Activated CD8-positive, alpha-beta memory T cell treated with anti-CD3 and anti-CD28 coated beads for 1 hour (primary cell): ENCODE measurements at places on chromosomes 13 and 19.
A peak's percentile ranks its signal among the peaks of the same experiment; 100 is the strongest.

DNA sequence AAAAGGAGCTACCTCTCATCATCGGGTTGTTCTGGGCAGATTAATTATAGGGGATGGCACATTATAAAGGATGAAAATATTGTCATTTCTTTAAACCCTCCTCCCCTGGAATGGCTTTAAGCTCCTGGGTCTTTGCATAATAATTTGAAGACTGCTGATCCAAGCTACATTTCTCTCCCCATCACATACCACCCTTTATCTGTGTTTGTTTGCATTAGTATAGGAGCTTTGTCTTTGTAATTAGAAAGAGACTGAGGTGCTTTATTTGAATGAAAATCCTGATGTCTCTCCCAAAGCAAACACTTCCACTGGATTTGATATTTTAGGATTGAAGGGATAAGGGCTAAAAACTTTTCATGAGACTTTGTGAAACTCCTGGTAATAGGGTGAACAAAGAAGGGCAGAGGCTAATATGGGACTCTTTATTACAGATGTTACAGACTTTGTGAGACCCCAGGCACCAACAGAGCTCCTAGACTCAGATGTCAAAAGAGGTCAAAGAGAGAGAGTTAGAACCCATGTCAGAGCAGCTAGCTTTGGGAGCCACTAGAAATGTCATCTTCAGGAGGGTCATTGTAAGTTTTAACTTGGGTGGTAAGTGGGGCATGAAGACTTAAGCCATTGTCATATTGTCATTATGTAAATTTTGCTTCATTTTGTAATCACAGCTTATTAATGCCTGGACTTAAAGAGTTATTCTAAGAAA lies 75.3 kb upstream of the RXFP2 start:
- no peak for DNase-seq

- DNase-seq = no peak
Measured at GRCh38 chr19:53958823-53959757, 3.6 kb upstream of the CACNG8 start.

GRCh38 chr13:114128624-114129522 lies 3.5 kb downstream of the RASA3 start:
- DNase-seq = peak; percentile 87

DNA sequence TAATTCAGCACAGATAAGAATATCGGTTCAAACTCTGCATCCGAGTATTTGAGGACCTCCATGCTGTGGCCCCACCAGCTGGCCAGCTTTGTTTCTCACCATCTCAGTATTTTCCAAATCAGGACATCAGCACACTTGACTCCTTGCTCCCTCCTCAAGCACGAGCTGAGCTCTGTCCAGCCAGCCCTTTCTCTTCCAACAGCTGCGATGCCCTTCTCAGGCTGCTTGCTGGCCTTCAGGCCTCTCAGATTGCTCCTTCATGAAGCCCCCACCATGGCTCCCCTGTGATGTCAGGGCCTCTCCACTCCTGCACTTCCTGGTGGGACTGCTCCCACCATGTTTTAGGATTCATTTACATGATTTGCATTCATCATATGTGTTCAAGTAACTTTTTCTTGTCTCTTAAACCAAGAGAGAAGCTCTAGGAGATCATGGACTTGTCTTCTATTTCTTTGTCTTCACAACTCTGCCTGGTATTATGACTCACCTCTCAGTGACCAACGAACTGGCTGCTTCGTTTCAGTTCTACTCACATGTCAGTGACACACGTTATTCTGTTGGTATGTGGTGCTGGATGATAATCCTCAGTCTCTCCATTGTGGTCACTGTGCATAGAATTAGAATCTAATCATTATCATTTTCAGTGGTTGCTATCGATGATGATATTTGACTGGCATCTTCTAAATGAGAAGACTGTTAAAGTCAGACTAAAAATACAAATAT lies 471.7 kb downstream of the EFNB2 start:
- no peak for DNase-seq

- no peak for DNase-seq
Measured at GRCh38 chr13:112941349-112941748, 27.7 kb upstream of the MCF2L start.

GRCh38 chr19:32368787-32369186 lies 23.4 kb downstream of the ZNF507 start:
- DNase-seq = no peak

DNA sequence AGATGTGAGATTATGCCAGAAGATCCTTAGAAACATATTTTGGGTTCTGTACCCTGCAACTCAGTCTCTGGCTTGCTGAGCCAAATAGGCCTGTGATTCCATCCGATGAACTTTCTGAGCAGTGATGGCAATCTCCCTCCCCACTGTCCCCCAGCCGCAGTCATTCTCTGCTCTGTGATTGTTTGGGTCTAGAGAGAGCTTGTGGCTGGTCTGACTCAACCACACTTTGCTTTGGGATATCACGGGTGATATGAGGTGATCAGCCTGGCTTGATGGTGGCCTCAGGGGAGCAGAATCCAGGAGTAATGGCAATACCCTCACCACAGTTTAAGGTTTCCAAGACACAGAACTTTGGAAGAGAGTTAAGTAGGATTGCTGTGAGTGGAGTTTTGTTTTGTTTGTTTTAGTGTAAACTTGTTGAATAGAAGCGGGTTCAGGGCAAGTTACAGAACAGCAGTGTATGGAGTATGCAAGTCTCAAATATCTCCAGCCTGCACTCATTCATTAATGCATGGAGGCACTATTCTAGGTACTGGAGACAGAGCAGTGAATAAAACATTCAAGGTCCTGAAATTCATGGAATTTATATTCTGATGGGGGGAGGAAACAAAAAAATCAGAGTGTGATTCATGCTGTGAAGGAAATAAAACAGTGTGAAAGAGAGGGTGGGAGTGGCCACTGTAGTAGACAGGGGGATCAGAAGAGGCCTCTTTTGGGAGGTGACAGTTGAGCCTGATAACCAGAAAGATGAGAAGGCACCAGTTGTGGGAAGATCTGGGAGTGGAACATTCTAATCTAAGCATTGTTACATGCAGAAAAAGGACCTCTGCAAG lies 5.3 kb downstream of the SAMD4B start:
- DNase-seq = no peak

DNA sequence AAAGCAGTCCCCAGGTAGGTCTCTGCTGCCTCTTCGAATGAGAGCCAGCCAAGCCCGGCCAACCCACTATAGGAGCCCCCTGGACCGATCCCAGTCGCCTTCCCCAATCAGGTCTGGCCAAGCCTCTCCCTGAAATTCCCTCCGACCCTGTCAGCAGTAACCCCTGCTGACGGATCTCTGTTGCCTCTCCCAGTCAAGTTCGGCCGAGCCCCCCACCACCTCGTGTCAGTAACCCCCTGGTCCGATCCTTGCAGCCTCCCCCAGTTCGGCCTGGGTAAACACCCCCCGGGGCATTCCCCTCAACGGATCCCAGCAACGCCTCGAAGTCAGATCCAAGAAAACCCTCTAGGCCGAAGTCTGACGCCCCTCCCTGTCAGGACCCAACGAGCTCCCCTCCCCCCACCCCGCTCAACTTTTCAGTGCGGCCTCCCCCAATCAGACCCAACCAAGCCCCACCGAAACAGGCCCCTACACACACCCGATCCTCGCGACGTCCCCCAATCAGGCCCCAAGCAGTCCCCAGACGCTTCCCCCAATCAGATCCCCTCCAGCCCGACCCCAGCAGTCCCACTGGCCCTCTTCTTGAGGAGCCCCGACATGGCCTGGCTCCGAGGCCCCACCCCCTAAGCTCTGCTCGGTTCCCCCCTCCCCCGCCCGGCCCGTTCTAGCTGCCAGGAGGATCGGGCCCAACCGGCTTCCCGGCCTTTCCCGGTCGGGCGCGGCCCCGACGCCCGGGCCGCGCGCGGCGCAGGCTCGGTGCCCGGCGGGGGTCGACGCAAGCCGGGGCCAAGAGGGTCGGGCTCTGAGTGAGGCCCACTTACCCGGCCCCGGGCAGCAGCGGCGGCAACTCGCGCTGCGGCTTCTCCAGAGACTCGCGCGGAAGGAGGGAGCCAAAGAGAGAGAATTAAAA lies 1.8 kb downstream of the TNPO2 start:
- no peak for DNase-seq

- DNase-seq = no peak
Measured at GRCh38 chr19:48623556-48624066, 4.3 kb downstream of the SPHK2 start.

DNA sequence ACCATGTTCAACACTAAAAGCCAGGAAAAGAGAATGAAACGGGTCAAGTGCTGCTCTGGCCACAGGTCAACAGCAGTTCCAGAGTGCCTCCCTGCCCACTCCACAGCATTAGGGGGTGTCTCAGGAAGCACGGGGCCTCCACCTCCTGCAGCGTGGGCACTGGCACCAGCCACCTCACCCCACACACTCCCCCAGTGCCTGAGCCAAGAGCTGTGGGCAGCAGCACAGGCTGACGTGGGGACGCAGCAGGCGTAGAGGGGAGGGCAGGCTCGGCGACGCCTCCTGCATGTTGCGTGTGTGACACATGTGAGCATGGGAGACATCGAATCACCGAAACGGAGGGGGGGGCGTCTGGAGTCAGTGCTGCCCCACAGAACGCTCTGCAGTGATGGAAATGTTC lies 21.4 kb upstream of the TMEM160 start:
- no peak for DNase-seq

GRCh38 chr13:69035771-69036170 lies 1071.9 kb upstream of the ATXN8OS start:
- no peak for DNase-seq

GRCh38 chr13:33125821-33126570 lies 109.8 kb downstream of the KL start:
- DNase-seq = no peak

- no peak for DNase-seq
Measured at GRCh38 chr13:104683789-104684188, 1617.6 kb upstream of the SLC10A2 start.

- no peak for DNase-seq
Measured at GRCh38 chr13:107518292-107518691, 697.0 kb downstream of the LIG4 start.

DNA sequence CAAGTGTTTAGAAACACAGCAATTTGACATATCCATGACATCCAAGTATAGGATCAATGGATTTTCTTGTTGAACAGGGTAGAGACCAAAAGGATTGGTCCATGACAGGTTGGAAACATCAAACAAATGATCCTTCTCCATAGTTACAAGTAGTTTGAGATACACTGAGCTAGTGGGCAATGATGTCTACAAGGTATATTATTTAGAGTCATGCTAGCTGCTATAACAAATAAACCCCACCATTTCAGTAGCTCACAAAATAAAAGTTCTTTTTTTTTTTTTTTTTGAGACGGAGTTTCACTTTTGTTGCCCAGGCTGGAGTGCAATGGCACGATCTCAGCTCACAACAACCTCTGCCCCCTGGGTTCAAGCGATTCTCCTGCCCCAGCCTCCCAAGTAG lies 4.9 kb upstream of the HAUS5 start:
- no peak for DNase-seq

- DNase-seq = peak; percentile 67
Measured at GRCh38 chr19:5031231-5032100, 62.6 kb downstream of the KDM4B start.

- DNase-seq = no peak
Measured at GRCh38 chr13:76992548-76993001, 694 bp downstream of the CLN5 start.

- no peak for DNase-seq
Measured at GRCh38 chr13:48125794-48126228, 30.9 kb upstream of the MED4 start.

DNA sequence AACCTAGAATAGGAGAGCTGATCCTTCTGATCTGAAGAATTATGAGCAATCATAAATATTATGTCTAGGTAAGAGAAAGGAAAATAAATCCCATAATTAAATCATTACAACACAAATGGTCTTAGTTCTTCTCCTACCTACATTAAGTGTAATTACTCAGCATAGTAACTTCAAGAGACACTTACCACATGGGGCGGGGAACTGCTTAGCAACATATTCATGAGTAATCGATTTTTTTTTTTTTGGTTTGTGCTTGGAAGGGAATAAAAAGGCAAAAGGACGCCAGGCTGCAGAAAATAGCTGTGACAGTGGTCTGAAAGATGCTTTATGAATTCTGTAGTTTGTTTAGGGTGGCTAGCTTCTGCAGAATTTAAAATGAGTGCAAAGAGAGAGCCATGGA lies 103.3 kb upstream of the HTR2A start:
- DNase-seq = no peak

DNA sequence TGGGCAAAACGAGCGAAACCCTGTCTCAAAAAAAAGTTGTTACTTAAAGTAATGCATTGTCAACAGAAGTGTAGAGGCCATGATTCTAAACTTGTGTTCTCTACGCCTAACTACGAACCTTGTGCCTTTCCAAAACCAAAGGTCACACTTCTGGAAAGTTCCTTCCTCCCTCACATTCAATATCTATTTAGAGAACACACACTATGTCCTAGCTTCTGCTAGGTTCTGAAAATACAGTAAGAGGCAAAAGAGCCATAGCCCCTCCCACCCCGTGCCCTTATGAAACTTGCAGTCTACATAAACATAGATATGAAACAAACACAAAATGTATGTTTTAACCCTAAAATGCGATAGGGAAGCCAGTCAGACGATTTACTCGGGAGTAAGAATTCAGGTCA lies 36.4 kb downstream of the RNF6 start:
- no peak for DNase-seq

GRCh38 chr13:35309706-35310105 lies 166.8 kb downstream of the MAB21L1 start:
- no peak for DNase-seq

DNA sequence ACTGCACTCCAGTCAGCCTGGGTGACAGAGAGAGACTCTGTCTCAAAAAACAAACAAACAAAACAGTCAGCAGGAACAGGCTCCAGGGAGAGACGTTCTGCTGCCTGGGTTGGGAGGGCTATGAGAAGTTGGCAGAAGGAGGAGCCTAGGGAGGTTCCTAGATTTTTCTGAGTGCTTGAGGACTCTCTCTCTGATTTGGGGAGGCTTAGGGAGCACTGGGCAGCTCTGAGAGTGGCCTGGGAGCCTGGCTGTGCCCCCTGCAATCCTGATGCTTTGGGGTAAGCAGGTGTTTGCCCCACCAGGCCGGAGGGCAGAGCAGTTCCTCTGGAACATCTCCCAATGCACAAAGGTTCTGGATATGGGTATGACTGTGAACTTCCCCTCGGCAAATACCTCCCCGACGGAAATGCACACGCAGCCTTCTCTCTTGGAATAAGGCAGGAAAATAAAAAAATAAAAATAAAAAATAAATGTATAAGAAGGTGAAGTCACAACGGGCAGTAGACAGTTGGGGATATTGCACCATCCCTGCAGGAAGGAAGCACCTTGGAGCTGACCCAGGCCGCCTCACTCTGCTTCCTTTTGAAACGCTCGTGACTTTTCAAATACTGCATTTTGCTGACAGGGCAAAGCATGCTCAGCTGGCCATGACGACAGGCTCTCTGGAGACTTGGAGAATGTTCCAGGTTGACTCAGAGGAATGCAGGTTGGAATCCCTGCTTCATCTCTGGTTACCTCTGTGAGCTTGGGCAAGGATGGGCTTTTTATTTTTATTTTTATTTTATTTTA lies 26.5 kb upstream of the HOMER3 start:
- DNase-seq = no peak

- DNase-seq = peak; percentile 60
Measured at GRCh38 chr19:44401139-44402115, at the start of gene ZNF285. ZNF285 (minus strand) TSS chr19:44401608; CDS start chr19:44397213, 4,395 bp downstream.

DNA sequence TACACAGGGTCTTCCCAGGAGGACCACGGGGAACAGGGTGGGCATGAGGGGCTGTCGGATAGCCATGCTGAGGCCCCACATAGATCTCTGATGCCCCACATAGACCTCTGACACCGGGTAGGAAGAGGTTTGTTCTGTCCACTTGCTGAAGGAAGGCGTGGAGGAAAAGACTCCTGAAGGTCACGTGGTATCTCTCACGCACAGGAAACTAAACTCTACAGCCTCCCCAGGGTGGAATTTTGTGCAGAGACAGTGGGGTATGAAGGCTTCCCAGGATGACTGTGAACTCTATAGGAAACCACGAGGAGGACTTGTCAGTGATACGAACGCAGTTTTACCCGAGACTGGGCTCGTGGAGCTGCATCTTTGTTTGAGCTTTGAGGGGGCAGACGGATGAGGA lies 2.8 kb downstream of the EVI5L start:
- no peak for DNase-seq
